Stimulated activated CD4-positive, alpha-beta T cell treated with anti-CD3 and anti-CD28 coated beads, TNF-alpha, amount 100 ng/mL, for 4 hours (primary cell): ENCODE measurements at places on chromosomes 1 and 21.
A peak's percentile ranks its signal among the peaks of the same experiment; 100 is the strongest.

DNA sequence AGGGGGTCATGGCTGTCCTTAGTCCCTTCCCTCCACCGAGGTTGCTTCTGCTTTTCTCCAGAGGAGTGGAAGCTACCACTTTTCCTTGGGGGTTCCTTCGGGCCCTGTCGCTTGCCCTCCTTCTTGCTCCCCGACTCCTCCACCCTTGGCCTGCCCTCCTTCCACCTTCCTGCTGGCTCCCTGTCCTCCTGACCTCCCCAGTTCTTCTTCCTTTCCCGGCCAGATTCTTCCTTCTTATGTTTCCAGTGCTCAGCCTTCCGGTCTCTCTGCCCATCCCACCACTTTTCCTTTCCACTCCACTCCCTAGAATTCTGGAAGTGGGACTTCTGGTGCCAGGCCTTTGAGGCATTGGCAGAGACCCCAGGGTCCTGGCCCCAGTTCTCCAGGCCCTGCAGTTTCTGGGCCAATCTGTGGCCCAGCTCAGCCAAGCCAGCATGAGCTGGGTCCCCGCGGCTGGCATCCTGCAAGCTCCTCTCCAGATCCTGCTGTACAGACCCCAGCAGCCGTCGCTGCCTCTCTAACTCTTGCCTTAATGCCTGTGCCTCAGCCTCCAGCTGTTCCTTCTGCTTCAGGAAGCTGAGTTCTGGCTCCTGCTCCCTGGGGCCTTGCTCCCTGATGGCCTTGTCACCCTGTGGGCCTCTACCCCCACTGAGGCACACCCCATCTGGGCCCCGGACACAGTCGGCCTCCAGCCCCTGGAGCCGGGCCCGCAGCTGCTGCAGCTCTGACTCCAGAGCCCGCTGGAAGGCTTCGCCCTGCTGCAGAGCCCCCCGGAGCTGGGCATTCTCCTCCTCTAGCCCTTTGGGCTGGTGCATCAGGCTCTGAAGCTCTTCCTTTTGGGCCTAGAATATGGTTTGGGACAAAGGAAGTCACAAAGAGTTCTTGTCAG lies 9.7 kb upstream of the PMVK start:
- DNase-seq = no peak

DNA sequence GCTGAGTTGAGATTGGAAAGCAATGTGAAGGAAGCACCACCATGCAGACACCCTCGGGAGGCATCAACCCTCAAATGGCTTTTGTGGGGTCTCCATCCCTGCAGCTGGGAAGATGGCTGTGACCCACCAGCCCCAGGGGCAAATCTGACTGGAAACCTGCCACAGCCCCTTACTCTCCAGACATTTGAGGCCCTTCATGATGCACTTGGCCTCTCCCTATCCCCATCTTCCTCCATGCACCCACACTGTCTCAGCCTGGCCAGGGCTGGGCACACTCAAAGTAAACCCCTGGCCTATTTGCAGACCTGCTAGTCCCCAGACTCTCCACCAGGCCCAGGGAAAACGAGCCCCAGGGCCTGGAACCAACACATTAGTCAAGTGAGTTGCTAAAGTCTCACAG lies 205.2 kb downstream of the MATN1 start:
- DNase-seq = no peak

DNA sequence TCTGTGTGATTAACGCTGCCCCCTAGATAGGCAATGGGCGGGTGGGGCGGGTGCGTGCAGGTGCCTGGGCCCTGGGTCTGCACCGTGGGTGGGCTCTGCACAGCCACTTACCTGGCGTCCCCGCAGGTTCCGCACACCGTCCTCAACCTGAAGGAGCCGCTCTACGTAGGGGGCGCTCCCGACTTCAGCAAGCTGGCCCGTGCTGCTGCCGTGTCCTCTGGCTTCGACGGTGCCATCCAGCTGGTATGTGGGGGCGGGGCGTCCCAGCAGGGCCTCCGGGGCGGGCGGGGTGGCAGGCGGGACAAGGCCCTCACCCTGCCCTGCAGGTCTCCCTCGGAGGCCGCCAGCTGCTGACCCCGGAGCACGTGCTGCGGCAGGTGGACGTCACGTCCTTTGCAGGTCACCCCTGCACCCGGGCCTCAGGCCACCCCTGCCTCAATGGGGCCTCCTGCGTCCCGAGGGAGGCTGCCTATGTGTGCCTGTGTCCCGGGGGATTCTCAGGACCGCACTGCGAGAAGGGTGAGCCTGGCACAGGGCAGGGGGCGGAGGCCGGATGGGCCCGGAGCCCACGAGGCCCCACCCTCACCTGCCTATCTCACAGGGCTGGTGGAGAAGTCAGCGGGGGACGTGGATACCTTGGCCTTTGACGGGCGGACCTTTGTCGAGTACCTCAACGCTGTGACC lies 22.8 kb downstream of the RNF223 start:
- DNase-seq = no peak

GRCh38 chr1:27489501-27489972 lies 430 bp downstream of the WASF2 start:
- DNase-seq = peak; percentile 1

DNA sequence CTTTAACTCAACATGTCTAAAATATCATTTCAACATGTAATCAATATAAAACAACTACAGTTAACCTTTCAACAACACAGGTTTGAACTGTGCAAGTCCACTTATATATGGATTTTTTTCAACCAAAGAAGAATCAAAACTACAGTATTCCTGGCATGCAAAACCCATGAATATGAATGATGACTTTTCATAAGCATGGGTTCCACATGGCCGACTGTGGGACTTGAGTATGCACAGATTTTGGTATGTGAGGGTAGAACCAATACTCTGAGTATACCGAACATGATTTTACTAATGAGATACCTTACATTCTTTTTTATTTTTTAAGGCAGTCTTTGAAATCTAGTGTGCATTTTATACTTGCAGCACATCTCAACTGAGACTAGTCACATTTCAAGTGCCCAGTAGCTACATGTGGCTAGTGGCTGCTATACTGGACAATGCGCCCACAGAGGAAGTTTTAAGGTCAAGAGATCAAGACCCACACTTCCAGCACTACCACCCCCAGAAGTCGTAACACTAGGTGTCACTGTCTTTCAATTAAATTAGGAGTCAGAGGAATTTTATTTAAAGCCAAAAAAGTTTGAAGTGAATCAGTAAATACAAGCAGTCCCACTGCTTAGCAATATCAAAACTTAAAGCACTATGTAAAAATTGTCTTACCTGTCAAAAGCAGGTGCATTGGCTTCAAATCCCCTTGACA lies 40.0 kb downstream of the SYNJ1 start:
- DNase-seq = no peak

DNA sequence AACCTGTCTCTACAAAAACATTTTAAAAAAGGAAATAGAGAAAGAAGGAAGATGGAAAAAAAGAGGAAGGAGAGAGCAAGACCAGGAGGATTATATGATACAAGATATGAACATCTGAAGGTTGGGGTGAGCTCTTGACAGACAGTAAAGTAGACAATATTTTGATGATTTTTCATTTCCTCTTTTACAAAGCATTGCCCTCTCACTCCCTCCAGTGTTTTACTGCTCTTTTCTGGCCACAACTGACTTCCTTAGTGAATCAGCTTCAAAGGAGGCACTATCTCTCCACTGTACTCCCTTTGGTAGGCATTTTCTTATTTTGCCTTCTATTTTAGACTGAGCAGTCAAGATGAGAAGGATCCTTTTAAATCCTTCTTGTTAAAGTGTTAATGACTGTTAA lies 296.7 kb downstream of the KCTD3 start:
- no peak for DNase-seq

GRCh38 chr1:32128479-32128878 lies 20.6 kb downstream of the KPNA6 start:
- DNase-seq = no peak

- DNase-seq = no peak
Measured at GRCh38 chr1:3530086-3530925, 75.8 kb downstream of the ARHGEF16 start.

DNA sequence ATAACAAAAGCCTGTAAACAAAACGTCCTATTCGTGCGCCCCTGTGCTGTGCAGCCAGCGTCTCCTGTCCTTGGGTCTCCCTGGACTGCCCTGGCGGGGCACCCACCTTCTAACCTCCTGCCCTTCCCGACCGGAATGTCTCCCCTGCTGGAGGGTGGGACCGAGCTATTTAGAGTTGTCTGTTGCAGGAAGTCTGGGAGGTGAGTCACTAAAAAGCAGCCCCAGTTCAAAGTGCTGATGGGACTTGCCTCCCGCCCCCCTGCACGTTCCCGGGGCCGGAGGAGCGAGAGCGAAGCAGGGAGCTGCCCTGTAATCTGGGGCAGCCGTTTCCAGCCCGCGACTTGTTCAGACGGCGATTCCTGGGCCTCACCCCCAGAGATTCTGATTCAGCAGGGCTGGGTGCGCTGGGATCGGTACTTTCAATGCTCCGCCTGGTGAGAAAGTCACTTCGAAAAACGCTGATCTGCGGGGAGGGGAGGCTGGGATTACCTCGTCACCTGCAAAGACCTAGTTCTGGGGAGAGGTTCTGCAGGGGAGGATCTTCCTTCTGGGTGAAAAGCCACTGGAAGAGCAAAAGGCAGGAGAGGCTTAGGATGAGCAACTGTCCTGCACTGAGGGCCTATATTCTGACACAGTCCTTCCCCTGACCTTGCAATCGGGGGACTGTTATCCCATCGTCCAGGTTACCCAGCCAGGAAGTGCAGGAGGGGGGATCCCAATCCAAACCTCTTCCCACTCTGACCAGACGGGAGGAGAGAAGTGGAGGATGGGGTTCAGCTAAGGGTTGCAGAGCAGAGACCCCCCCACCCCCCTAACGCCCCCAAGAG lies 1.2 kb upstream of the DHRS3 start:
- peak; percentile 32 for DNase-seq
